COLO829 (cell line): ENCODE measurements at places on chromosomes 2 and 18.

DNA sequence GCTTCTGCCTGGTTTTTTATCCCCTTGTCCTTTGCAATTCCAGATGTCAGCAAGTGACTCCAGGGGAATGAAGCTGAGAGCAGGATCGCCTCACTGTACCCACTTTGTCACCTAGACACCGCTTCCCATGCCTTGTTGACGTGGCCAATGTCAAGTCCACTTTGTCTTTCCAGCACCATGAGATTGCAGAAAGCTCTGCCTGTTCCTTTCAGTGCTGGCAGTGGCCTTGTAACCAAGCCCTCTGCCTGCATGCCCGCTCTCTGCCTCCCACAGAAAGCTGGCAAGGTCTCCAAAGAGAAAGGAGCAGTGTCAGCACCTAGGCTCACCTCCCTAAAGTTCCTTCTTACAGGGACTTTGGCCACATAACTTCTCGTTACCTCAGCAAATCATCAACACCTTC, 282.2 kb upstream of the ST6GAL2 start:
- DNase-seq: no peak

DNA sequence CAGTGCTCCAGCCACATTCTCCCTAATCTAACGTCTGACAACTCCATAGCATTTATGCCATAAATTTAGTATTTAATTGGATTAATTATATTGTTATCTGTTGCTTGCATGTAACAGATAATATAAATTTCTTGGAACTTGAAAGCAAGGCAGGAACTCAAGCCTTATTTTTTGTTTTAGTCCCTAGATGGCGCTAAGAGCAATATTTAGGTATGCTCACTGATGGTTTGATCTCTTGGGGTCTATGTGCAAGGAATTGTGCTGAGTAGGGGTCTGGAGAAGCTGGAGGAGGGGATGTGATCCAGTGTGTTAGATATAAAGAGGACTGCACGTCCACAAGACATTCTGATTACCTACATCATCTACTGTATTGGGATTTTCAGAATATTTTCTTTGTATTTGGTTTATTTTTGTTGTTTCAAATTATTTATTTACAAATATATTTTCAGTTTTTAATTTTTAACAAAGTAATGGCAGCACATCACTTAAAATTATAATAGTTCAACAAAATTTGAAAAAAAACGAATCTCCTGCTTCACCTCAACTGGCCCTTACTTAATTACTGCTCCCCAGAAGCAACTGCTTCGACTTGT, 32.8 kb downstream of the KATNAL2 start:
- no peak for DNase-seq

DNA sequence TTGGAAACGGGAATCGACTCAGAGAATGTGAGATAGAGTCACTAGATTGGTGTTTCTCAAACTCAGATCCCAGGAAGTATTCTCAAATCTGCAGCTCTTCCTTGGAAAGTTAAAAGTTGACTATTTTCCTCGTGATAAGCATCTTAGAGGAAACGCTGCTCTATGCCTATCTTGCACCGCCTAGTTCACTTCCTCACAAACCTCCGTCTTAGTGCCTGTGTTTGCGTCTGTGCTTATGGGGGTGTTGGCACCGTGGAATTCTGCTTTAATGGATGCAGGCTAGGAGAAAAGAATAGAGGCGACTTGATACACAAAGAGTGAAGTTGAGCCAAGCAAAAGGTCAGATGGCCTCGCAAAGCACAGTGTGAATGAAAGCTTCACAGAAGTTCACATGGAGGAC, 255.3 kb upstream of the ID2 start:
- no peak for DNase-seq

GRCh38 chr2:53632714-53633113, 134.9 kb upstream of the CHAC2 start:
- DNase-seq: no peak

- no peak for DNase-seq
These were observed 20.0 kb downstream of the ZNF532 start for GRCh38 chr18:58884680-58885079.

DNA sequence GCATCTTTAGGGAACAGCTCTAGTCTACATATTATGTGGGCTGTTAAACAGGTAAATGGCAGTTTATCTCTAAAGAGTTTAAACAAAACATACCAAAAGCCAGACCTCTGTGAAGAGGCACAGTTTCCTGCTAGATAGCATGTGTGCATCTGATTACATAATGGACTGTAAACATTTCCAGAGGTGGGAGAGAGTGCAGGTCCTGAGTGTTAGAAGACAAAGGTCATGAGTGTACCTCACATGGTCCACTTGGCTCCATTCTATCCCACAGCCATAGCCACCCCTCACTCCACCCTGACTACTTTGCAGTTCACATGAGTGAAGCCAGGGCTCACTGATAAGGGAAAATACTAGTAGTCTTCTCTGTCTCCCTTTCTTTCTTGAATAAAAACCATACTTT, 233.4 kb downstream of the MTX2 start:
- DNase-seq: no peak
